ENCODE measurements at places on chromosomes 16 and 17.

DNA sequence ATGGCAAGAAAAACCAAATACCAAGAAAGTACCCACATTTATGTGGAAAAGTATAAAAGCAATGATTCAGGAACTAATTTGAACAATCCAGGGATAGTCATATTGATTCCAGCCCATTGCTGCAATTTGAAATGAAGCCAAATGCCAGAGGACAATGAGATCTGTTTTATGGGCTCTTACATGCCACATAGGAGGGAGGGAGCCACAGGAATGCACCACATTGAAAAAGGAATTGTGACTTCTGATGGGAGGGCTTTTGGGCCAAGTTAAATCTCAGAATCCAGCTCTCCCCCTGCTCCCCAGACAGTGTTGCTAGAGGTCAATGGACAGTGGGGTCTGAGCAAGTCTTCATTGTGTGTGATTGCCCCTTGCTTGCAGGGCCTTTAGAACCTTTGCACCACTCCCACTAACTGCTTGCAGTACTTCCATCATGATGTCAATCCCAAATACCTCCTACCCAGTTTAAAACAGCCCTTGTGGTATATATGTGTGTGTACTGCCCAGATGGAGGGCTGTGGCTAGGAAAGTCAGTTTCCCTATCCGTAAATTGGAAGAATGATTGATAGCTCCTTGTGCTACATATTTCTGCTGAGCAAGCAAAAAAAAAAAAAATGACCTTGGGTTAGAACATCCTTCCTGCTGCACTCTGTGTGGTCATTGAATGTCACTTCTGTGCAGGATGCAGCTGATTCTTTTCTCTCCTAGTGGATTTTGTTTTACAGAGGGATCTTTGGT, 406.8 kb downstream of the UTP18 start:
- no peak for DNase-seq

GRCh38 chr16:79640513-79641360, 40.2 kb upstream of the MAF start:
- DNase-seq: no peak

DNA sequence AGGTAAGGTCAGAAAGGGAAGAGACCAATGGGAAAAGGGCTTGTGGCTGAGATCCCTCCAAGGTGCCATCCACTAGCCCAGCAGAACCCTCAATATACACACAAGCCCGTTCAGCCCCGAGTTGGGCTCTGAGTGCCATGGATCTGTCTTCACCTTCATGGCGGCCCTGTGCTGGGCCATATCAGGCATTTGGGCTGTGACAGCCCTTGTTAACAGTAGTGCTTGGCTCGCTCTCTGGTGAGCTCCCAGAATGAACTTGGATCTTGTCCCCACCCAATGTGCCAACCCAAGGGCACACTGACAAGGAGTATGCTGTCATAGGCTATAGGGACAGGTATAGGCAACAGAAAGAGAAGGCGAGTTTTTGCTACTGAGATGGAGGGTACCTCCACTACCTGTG, 182.7 kb downstream of the ZFHX3 start:
- DNase-seq: no peak

- no peak for DNase-seq
These were observed 88.7 kb downstream of the AXIN2 start for GRCh38 chr17:65472666-65473309.

- DNase-seq: no peak
These were observed 60.2 kb downstream of the CMC2 start for GRCh38 chr16:80946481-80946880.

- DNase-seq: no peak
These were observed 40.6 kb downstream of the PRMT7 start for GRCh38 chr16:68351463-68351862.

DNA sequence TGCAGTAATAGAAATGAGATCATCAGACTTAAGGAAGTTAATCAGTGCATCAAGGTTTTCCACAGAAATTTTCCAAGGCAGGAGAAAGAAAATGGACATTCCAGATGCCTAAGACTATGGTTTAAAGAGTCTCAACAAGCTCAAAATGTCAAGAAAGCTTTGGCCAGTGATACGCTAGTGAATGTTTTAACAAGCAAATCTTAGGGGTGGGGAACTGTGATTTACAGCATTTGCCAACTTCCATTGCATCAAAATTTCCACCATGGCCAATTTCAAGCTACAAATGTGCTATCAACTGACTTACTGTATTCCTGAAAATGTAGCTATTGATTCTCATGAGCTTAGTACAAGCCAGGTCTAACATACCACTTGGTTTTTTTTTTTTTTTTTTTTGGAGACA, 82.4 kb upstream of the CLEC3A start:
- DNase-seq: no peak

GRCh38 chr16:31219154-31219741, 2.3 kb upstream of the PYDC1 start:
- no peak for DNase-seq

- DNase-seq: no peak
These were observed 19.2 kb downstream of the PLXDC1 start for GRCh38 chr17:39132192-39132610.

- DNase-seq: no peak
These were observed 4.3 kb upstream of the PIMREG start for GRCh38 chr17:6439951-6440350.

Measured in activated CD4-positive, alpha-beta T cell treated with anti-CD3 and anti-CD28 coated beads, Interleukin-2, amount 50 U/mL, for 24 hours (primary cell).